ENCODE measurements at places on chromosomes 2 and 18. TPM values are rescaled to one million over a fixed set of nuclear protein-coding genes. Genes with fewer than 3 reads are reported as not detected.

GPAT2 gene
- total RNA-seq: 6.7 TPM

SCRN3 gene
- 27.5 TPM for total RNA-seq

OSBPL1A gene
- 40.4 TPM for total RNA-seq

CCNT2 gene
- total RNA-seq: 101 TPM

DNA sequence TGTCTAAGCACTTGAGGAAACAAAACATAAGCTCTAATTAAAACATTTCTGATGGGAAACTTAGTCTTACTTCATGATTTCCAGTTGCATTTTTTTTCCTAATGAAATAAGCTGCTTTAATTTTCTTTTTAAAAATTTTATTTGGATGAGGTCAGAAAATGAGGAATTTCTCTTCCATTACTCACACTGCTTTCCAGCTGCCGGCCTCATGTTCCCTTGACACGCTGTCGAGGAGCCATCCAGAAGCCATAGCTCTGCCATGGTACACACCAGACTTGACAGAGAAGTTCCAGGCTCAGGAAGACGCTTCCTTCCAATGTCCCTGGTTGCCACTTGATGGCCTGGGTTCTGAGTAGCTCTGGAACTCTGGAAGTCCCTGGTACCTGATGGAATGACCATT, 12.1 kb upstream of the MAPRE2 start:
- no peak for DNase-seq

DNA sequence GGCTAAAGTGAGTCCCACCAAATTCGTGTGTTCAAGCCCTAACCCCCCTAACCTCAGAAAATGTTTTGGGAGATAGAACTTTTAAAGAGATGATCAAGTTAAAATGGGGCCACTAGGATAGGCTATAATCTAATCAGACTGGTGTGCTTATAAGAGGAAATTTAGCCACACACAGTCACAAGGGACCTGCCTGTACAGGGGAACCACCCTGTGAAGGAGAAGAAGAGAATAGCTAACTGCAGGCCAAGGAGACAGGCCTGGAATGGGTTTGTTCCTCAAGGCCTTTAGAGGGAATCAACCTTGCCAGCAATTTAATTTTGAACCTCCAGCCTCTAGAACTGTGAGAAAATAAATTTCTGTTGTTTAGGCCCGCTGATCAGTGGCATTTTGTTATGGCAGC, 36.0 kb upstream of the TANK start:
- DNase-seq: no peak

- no peak for DNase-seq
These were observed 51.5 kb upstream of the B3GNT7 start for GRCh38 chr2:231343988-231344387.

All from ureter (tissue), 1 donor.